GM12878 (cell line): ENCODE measurements at places on chromosomes 1 and 21. TPM values are rescaled to one million over a fixed set of nuclear protein-coding genes. Genes with fewer than 3 reads are reported as not detected.

The IFNAR1 gene
- total RNA-seq = 33.2 and 35.5 TPM in 2 replicates

The GNAT2 gene
- total RNA-seq = 0.85 and 0.92 TPM in 2 replicates

The AKNAD1 gene
- not detected in 2 replicates for total RNA-seq

DNA sequence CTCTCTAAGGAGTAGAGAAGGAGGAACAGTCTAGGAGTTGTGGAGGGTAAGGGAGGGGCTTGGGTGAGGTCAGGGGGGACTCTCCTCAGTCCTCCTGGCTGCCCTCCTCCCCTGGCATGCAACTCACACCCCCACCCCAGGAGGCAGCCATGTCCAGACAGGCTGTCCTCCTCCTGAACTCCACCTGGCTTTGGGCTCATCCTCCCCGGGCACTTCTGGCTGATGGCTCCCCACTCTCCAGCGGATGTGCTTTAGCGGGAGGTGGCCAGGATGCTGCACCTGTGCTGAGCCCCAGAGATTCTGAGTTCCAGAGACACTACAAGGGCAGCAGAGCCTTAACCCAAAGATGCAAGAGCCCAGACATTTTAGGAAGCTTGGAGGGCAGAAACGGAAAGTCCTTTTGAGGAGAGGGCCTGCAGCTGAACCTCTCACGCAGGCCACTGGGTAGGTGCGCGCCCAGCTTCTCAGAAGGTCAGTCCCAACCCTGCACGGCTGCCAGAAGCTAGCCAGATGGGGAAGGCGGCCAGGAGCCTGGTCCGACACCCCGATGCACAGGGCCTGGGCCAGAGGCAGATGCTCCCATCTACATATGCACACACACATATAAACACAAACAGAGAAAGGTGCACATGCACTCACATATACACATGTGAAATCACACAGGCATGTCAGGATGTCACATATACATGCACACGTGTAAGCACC, 83.4 kb downstream of the PDE9A start:
- H3K36me3 ChIP-seq = no peaks in the 10 kb centered on the region
- peaks cover 6% of the 10 kb centered on the region; the same call in 1 of the 2 replicates for H3K4me1 ChIP-seq
- H3K27me3 ChIP-seq = no peaks in the 10 kb centered on the region; the same call in 1 of the 2 replicates
- no peak overlapping the region for H3K27ac ChIP-seq
